Stimulated activated CD8-positive, alpha-beta memory T cell treated with anti-CD3 and anti-CD28 coated beads, Interleukin-4, amount 100 ng/mL, for 4 hours (primary cell): ENCODE measurements at places on chromosomes 2 and 18.

- DNase-seq, result no peak
Observed at GRCh38 chr2:99602476-99602875, 112.7 kb upstream of the REV1 start.

DNA sequence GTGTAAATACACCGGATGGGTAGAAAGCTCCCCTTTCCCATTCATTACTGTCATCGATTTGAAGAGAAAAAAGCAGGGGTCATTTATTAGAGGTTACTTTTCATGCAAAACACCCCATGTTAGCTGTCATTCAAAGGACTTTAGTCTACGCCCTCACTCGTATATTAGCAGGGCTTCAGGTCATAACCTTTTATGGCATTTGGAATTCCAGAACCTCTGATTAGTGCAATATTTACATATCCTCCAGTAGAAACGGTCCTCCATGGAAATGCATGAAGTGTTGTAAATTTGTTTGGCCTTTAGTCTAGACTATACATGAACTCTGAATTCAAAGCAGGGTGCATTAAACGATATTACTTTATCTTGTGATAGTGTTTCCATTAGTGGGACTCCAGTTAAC, 180.5 kb downstream of the ZNF516 start:
- no peak for DNase-seq

- peak; percentile 5 for DNase-seq
Observed at GRCh38 chr2:10544252-10544651, 96.1 kb upstream of the ODC1 start.

GRCh38 chr18:9240270-9240669, 94.3 kb upstream of the TWSG1 start:
- DNase-seq, result no peak

DNA sequence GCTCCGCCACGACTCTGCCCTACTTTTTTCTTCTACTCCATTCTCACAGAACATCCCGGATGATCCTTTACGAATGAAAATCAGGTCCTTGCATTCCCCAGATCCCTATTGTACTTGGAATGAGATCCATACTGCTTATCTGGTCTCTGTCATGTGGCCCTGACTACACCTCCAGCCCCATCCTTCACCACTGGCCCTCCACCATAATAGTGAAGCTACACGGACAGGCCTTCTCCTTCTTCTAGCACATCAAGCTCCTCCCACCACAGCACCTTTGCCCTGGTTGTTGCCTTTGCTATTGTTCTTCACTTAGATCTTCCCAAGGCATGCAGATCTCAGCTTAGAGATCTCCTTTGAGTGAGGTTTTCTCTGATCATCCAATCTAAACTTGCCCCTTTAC, 20.1 kb upstream of the RMDN2 start:
- no peak for DNase-seq

DNA sequence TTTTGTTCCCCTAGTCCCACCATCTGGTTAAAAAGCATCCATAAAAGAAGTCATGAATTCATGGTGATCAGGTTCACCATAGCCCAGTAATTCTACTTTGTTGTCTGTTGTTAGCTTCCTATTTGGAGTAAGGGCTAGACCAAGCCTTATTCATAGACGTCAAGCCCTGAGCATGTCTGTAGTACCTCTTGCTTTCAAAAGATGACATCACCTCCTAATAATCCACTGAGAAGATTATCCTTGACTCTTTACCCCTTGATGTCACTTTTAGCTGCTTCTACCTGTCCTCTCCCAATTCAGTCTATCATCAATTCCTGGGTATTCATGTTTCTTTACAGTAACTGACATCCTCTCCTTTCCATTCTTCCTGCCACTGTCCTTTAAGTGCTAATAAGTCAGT, 90.1 kb downstream of the EML6 start:
- no peak for DNase-seq

GRCh38 chr2:123566291-123566946, 458.7 kb upstream of the CNTNAP5 start:
- no peak for DNase-seq

- DNase-seq, result no peak
Observed at GRCh38 chr2:120437604-120438000, 91.7 kb downstream of the INHBB start.

DNA sequence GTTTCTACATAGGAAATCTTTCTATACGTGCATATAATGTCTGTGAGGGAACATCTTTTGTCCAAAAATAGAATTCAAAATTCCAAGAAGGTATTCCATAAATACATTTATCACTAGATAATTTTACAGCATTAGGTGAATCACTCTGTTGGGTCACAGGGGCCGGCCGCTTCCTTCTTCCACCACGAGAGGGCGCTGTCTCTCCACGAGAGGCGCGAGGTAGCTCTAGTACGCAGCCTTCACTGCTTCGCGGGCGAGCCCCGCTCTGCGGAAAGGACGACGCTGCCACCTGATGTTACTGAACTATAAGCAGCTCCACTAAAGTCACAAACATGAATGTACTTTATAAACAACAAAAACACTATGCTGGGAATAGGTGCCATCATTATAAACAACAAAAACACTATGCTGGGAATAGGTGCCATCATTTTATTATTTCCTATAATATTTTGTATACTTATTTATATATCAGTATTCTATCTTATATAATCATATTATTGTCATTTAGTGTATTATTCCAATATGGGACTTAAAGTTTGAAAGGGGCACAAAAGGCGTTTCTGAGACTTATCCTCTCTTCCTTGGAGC, 69.4 kb upstream of the REV1 start:
- DNase-seq, result peak; percentile 67

DNA sequence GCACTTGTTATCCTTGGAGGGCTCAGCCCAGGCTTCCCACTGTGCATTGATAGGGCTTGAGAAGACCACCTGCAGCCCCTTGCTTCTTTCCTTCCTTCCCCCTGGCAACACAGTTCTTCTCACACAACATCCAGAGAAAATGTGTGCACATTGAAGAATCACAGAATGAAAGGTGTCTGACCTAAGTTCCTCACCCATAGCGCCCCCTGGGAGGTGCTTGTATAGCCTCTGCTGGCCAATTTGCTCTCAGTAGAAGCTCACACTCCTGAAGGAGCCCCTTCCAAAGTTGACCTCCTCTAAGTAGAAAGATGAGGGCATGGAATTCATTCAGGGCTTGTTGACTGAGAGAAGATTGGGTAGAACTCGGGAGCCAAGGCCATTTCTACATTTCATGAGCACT, 758.4 kb upstream of the KLHL29 start:
- DNase-seq, result no peak

DNA sequence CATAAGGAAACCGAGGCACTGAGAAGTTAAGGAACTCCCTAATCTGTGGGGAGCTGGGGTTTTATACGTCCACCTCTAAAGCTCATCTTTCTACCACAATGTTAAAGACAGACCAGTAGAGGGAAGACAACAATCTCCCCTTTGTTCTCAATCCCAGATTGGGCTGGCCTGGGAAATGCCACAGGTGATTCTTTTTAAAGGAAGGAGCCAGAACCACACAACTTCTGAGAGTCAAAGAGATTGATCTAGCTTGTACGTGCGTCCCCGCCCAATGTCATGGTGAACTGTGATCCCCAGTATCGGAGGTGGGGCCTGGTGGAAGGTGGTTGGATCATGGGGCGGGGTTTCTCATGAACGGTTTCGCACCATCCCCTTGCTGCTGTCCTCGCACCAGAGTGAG, 81.8 kb upstream of the LCLAT1 start:
- no peak for DNase-seq

- DNase-seq, result no peak
Observed at GRCh38 chr2:162233197-162233596, 10.0 kb downstream of the FAP start.

- DNase-seq, result no peak
Observed at GRCh38 chr2:55073000-55073983, 23.0 kb upstream of the RTN4 start.

DNA sequence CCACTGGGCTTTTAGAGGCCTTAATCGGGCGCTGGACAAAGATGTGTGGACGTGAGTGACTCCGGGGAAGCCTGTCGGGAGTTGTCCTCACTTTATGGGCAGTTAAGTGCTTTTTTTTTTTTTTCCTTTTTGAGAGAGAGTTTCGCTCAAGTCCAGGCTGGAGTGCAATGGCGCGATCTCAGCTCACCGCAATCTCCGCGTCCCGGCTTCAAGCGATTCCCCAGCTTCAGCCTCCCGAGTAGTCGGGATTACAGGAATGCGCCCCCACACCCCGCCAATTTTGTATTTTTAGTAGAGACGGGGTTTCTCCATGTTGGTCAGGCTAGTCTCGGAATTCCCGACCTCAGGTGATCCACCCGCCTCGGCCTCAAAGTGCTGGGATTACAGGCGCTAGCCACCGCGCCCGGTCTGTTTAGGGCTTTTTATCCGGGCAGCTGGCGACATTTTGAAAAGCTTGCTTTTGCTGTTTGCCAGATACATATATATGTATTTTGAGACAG, 1.5 kb downstream of the MSH6 start:
- no peak for DNase-seq

- DNase-seq, result no peak
Observed at GRCh38 chr2:175926272-175926671, 75.8 kb downstream of the LNPK start.

- DNase-seq, result no peak
Observed at GRCh38 chr2:148948868-148949267, 73.8 kb downstream of the KIF5C start.

GRCh38 chr18:79914614-79915160, 36.8 kb downstream of the SLC66A2 start:
- no peak for DNase-seq

DNA sequence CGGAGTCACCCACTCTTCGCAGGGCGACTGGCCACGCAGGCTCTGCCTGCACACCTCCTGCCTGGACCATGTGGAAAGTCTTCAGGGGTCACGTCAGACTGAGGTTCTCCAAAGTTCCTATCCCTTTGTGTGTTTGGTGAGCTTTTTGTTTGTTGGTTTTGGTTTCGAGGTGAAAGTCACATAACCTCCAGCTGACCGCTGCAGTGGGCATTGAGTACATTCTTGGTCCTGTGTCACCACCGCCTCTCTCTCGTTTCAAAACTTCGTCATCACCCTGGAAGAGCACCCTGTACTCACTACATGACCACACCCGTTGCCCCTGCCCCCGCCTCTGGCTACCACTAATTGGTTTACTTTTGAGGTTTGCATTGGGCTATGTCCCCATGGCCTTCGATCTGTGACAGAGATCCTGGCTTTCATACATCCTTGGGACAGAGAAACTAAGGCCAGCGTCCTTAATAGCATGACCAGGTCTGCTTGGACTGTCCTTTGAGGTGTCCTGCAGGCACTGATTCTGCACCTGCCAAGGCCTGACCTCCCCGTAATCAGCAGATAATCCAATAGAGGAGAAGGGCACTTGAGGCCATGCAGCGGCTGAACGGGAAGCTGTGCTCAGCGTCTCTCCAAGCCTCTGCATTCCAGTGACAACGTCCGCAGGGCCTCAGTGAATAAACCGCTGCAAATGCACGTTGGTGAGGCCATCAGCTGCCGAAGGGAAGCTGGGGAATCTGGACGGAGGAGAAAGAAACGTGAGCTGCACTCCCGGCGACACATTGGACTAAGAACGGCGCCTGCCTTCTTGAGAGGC, 46.8 kb downstream of the SH3BP4 start:
- no peak for DNase-seq

DNA sequence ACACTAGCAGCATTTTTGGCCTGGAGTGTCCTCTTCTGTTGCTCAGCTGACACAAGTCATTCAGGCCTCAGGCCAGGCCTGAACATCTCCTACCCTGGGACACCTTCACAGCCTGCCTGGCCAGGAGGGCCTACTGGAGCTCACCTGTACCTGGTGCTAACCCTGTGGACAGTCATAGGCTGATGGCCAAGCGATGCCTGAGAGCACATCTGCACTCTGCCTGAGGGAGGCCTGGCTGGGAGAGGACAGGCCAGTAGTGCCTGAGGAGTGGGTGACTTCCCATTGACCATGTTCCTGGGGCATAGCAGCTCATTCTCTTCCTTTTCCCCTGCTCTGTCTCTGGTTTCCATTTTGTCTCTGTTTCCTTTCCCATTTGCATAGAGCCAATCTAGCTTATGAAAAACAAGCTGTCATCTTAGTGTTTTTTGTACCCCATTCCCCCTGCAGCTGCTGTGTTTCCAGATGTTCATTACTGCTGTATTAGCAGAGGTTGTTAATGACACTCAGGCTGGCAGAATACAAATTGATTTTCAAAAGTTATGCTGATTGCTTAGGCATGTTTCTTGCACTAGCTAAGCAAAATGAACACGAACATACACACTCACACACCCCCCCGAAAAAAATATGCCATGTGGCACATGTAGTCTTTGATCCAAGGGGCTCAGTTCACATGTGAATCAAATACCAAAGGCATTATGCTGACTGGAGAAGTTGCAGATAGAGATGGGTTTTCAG, 149.7 kb upstream of the HS6ST1 start:
- no peak for DNase-seq

DNA sequence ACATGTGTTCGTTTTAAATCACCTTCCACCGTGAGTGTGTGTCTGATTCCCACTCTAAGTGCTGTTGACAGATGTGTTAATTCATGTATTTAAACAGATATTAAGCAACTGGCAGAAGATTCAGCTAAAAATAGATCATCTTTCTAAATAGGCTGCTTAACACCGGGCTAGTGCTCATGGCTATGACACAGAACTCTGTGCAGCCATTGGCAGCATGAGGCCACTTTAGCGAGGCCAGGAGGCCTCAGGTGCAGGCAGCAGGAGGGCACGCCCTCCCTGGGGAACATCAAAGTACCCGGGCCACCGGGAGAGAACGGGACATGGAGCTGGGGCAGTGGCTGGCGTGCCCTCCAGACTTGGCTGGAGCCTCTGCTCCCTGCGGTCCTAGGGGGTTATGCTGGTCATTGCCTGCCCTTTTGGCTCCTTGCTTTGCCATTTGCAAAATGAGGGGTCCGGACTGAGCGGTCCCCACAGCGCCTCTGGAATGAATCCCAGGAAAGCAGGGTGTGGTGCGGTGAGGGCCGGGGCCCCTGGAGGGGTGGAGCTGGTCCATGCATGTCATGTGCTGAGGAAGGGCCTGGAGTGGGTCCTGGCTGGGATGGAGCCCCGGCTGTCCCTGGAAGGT, 62.8 kb upstream of the HDAC4 start:
- no peak for DNase-seq

DNA sequence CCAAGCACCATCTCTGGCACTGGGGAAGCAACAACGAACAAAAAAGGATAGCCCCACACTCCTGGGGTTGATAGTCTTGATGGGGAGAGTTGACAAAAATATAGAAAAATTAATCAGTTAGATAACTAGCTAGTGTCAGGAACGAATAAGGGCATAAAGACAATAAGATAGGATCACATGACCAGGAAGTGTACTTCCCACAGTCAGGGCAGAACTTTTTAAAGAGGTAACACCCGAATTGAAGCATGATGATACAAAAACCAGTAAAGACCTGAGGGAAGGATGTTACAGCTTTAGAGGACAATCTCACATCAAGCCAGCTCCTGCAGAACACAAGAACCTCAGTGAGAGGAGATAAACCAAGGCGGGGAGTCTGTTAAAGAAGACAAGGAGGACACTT, 295.4 kb upstream of the CRIM1 start:
- no peak for DNase-seq

DNA sequence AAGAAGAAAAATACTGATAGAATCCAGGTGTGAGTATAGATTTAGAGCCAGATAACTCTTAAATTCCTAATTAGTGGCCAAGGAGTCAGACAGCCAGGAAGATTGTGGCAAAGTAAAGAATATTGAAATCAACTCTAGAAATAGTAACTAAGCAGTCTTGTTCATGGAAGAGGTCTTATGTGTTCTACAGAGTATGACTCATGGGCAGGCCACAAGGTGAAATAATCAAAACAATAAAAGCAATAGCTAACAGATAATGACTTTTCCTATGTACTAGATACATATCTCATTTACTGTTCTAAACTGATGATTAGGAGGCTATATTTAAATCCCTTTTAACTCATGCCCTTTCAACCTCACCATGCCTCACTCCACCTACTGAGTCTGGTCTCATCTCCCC, 227.4 kb upstream of the COL3A1 start:
- no peak for DNase-seq

GRCh38 chr18:45353530-45353929, 261.7 kb upstream of the SLC14A2 start:
- DNase-seq, result no peak
